Left ventricle myocardium superior (tissue), 1 donor: ENCODE measurements at places on chromosomes 7 and 10. TPM values are rescaled to one million over a fixed set of nuclear protein-coding genes. Genes with fewer than 3 reads are reported as not detected.

DNA sequence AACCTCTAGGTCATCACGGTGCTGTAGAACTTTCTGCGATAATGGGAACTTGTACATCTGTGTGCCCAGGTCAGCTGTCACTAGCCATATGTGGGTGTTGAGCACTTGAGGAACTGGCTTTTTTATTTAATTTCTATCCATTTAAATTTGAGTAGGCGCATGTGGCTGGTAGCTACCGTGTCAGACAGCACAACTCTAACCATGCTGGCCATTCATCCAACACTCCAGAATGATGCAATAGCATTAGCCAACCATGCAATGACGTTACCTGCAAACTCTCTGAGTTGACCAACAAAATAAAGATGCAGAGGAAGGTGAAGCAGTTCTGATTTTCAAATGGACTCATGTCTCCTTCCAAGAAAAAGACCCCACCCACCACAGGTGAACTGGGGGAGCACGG, 24.4 kb upstream of the CHST15 start:
- no peak for DNase-seq

- peak; percentile 44 for DNase-seq
Measured at GRCh38 chr7:128093614-128094570, 62.7 kb upstream of the LRRC4 start.

DNA sequence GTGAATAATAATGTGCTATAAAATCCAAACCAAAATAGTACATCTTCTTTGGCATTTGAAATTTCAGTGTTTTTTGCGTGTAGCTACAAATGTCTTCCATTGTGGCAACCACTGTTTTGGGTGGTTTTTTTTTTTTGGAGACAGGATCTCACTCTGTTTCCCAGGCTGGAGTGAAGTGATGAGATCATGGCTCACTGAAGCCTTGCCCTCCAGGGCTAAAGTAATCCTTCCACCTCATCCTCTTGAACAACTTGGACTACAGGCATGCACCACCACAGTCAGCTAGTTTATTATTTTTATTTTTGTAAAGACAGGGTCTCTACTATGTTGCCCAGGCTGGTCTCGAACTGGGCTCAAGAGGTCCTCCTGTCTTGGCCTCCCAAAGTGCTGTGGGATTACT, 455.1 kb downstream of the AUTS2 start:
- DNase-seq = no peak

GRCh38 chr10:18377898-18378297, 237.7 kb downstream of the CACNB2 start:
- no peak for DNase-seq

- no peak for DNase-seq
Measured at GRCh38 chr7:20293336-20293735, 37.4 kb upstream of the ITGB8 start.

- no peak for DNase-seq
Measured at GRCh38 chr7:5012985-5013384, 32.7 kb upstream of the RBAK start.

DNA sequence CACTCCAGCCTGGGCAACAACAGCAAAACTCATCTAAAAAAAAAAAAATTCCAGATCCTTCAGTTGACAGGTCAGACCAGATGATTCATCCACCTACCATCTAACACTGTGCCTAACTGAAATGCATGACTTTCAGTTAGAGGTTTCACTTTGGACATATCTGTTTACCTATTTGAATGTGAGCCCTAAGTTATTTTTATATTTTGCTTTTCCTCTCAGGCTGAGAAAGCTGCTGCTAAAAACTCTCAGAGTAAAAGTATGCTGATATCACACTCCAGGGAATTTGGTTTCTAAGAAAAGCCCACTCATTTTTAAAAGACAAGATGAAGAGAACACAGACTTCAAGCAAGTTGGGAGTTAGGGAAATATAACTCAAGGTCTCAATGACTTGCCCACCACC, 126.0 kb downstream of the SGMS1 start:
- no peak for DNase-seq

- DNase-seq = no peak
Measured at GRCh38 chr10:77944519-77944918, 18.0 kb upstream of the DLG5 start.

- no peak for DNase-seq
Measured at GRCh38 chr7:66769833-66770512, 29.4 kb downstream of the RABGEF1 start.

DNA sequence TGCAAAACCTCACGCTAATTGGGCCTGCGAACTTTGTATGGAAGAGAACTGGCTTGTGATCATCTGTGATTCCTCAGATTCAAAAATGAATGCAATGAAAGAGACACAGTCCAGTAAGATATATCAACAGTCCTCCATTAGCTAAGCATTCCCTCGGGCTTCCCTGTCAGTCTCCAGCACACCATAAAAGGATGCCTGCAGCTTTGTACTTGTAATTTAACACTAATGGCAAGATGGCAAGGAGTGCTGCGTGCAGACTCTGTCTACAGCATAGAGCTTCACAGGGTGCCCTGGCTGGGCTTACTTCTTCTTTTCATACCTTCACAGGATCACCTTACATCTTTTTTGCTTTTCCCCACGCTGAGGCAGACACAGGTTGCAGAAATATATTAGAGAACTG, 200.0 kb downstream of the GFRA1 start:
- DNase-seq = no peak

GRCh38 chr7:148121847-148122246, 468.7 kb upstream of the C7orf33 start:
- no peak for DNase-seq

- DNase-seq = no peak
Measured at GRCh38 chr7:106462365-106462859, 177.6 kb upstream of the NAMPT start.

DNA sequence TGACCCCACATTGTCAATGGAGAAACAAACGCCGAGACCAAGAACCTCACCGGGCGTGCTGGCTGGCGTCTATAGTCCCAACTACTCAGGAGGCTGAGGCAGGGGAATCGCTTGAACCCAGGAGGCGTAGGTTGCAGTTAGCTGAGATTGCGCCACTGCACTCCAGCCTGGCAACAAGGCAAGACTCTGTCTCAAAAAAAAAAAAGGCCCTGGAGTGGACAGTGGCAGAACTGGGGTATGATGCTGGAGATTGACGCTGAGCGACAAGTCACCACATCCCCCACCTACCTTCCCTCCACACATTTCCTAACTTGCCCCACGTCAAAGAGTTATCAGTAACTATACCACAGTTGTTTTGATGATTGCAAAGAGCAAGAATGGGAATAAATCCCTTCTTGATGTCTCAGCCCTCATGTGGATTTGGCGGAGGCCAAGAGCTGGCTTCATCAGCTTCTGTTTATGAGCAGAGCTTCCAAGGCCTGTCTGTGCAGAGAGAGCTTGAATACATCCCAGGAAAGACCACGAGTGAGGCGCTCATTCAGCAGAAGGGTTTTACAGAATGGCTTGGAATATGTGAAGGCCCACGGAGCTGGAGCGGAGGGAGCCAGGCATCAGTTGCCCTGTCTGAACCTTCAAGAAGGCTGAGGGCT, 28.0 kb upstream of the TNS3 start:
- peak; percentile 58 for DNase-seq

DNA sequence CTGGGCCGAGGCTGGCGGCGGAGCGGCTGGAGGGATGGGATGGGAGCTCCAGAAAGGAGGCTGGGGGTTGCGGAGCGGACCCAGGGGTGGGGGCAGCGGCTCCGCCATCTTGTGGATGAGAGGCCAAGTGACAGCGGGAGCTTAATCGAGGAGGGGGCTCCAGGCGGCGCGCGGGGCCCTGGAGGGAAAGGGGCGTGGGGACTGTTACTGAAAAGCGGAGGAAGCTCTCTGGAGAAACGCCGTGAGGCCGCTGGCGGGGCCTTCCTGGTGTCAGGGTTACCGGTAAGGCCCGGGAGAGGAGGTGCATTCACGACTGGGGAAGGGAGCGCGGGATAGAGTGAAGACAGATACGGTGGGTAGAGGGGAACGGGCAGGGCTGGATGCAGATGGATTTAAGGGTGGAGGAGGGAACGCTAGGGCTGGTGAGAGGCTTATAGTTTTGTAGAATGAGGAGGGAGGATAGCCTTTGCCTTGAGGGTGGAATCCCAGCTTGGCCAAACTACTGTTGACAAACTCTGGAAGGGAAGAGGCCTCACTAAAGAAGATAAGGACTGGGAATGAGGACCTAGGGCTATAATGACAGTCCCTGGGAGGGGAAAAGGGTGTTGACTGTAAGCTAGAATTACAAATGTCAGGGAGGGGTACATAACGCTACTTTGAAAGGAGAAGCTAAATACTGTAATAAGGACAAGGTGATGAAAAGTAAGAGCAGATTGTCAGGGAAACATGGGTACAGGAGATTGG, 535 bp downstream of the BTRC start:
- DNase-seq = peak; percentile 71

- no peak for DNase-seq
Measured at GRCh38 chr10:100333661-100334440, 3.8 kb upstream of the PKD2L1 start.

GRCh38 chr7:139709485-139709884, 68.3 kb downstream of the HIPK2 start:
- DNase-seq = no peak

GRCh38 chr10:8418631-8419030, 364.1 kb downstream of the GATA3 start:
- DNase-seq = no peak

DNA sequence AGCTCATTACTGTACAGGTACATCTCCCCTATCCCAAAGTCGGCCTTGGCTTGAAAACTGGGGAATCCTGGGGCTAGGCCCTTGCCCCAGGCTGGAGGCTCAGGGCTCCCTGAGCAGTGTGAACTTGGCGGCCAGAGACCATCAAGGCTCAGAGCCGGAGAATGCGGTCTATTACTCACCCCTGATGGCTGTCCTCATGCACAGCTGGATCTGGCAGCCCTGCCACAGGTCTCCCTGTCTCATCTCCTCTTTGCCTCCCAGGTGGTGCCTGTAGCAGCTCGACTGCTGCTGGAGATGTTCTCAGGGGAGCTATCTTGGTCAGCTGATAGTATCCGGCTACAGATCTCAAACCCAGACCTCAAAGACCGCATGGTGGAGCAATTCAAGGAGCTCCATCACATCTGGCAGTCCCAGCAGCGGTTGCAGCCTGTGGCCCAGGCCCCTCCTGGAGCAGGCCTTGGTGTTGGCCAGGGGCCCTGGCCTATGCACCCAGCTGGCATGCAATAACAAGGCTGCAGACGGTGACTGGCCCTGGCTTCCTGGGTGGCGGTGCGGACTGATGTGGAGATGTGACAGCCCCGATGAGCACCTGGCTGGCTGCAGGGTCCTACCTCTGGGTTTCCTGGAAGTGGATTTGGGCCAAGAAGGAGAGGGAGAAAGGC, 10.7 kb downstream of the IRF5 start:
- no peak for DNase-seq

DNA sequence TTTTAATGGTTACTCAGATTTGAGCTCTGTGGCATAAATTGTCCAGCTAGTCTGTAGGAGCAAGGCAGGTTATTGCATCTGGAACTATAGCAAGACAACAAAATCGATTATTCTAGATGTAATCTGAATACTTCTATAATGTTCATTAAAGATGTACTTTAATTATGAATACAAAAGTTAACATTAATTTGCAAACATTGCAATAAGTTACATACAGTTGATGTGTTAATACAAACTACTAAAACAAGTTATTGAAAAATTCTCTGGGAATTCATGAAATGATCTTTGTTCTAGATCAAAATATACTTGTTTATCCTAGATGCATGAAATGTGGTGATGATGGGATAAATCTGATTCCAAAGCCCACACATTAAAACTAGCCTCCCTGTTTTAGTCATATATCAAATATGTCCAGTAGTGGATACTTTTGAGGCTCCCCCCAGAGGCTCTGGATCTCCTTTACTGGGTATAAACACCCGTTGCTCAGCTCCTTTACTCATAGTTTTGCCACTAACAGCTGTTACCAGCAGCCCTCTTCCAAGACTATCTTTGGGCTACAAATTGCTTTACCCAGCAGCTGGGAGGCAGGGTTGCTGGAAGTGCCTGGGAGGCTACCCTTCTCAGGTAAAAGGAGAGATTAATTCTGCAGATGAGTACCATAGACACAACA, 78.1 kb downstream of the ARL4A start:
- DNase-seq = no peak

GRCh38 chr10:112208292-112208691, 24.7 kb upstream of the GPAM start:
- DNase-seq = no peak

GRCh38 chr7:154853727-154854095, 149.2 kb downstream of the PAXIP1 start:
- DNase-seq = no peak

DNA sequence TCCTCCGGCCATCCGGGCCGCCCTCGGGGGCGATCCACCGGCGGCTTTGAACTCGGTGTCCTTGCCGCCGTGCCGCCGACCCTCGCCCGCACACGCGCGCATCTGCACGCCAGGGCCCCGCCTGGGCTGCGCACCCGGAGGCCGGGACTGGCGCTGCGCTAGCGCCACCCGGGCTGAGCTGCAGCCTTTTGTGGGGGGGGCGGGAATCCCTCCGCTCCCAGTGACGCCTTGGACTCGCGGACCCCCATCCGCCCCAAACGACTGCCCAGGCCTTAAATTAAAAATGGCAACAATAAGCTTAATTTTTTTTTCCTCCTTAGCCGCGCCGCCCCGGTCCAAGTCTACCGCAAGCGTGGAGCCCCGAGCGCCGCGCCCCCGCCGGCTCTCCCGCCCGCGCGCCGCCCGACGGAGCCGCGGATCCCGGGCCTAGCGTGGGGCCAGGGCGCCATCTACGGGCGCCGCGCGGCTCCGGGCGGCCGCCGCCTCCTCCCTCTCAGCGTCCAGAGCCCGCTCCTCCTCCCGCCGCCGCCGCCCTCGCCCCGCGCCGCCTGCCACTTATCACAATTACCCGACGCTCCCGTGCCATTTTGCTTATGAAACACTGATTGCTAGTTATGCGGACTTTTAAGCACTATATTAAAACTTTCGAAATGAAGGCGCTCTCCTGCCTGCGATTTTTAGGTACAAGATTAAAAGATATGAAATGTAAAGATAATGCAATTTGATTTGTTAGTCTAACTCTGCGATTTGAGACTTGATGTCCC, 7.5 kb upstream of the EBF3 start:
- peak; percentile 81 for DNase-seq

Gene PTN
- 14.3 TPM for total RNA-seq

Gene CFAP70
- 1.7 TPM for total RNA-seq

Gene SPDYE8
- not detected for total RNA-seq

Gene ADIRF
- 41.8 TPM for total RNA-seq

Gene SEMA4G
- total RNA-seq = 1.6 TPM

Gene TWIST1
- total RNA-seq = 1.3 TPM

Gene PRLHR
- total RNA-seq = not detected

Gene MYOZ1
- 0.32 TPM for total RNA-seq

Gene CHRM2
- 89.0 TPM for total RNA-seq

Gene PODXL
- total RNA-seq = 61.2 TPM

Gene HOXA1
- total RNA-seq = not detected
